ENCODE measurements at places on chromosomes 4 and X.

- no peak for DNase-seq
Observed at GRCh38 chr4:22653752-22654151, 39.0 kb upstream of the GBA3 start.

DNA sequence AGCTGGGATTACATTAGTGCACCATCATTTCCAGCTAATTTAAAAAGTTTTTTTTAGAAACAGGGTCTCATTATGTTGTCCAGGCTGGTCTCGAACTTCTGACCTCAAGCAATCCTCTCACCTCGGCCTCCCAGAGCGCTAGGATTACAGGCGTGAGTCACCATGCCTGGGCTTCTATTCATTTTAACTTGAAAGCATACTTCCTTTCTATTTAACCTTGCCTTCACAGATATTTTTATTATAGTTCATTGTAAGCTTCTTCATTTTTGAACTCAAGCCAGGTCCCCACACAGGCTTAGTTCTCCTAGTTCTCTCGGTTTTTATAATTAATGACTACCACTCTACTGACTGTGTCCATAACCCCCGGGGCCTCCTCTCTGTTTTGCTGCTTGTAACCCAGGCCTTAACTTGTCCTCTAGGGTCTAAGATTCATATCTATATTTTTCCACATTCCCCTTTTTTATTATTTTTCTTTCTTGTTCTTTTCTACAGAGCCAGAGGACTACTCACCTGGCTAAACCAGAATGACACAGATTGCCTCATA, 50.7 kb downstream of the SNX12 start:
- DNase-seq = no peak

DNA sequence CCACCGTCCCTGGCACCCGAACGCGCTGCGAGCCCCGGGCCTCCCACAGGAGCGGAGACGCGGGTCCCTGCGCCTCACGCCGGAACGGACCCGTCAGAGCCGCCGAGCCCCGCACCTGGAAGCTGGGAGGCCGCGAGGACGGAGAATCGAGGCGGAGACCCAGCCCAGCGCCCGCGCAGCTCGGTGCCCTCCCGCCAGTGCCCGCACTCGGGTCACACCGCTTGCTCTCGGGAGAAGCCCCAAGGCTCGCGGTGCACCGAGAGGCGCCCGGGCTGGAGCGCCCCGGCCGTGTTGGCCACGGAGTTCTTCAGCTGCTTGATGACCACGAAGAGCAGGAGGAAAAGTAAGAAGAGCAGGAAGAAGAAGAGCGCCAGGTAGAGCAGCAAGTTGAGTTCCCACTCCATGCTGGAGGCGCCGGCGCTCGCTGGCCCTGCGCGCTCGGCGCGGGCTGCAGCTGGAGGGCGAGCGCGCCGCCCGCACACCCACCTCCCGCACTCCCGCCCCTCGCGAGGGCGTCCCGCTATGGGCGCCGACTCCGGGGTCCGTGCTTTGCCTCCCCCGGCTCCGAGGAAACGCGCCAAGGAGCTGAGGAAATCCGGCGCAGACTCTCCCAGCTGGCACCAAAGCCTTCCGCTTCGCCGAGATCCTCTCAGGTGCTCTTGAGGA, at the start of gene SMIM43:
Gene SMIM43 (minus strand): TSS at position 463 of the 666 bp plus-strand sequence. CDS start 59 bp downstream, at position 404.
- DNase-seq = no peak

GRCh38 chr4:152850377-152850776, 70.6 kb downstream of the ARFIP1 start:
- no peak for DNase-seq

DNA sequence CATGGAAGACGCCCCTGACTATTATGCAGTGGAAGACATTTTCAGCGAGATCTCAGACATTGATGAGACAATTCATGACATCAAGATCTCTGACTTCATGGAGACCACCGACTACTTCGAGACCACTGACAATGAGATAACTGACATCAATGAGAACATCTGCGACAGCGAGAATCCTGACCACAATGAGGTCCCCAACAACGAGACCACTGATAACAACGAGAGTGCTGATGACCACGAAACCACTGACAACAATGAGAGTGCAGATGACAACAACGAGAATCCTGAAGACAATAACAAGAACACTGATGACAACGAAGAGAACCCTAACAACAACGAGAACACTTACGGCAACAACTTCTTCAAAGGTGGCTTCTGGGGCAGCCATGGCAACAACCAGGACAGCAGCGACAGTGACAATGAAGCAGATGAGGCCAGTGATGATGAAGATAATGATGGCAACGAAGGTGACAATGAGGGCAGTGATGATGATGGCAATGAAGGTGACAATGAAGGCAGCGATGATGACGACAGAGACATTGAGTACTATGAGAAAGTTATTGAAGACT, 3.6 kb downstream of the TSPYL2 start:
- DNase-seq = no peak

- DNase-seq = no peak
Observed at GRCh38 chr4:56466910-56467283, 520 bp upstream of the SRP72 start.

GRCh38 chr4:86706923-86707597, 112.9 kb downstream of the PTPN13 start:
- no peak for DNase-seq

- no peak for DNase-seq
Observed at GRCh38 chrX:4240541-4241194, 527.2 kb upstream of the PRKX start.

GRCh38 chr4:142567199-142567598, 278.9 kb downstream of the INPP4B start:
- no peak for DNase-seq

DNA sequence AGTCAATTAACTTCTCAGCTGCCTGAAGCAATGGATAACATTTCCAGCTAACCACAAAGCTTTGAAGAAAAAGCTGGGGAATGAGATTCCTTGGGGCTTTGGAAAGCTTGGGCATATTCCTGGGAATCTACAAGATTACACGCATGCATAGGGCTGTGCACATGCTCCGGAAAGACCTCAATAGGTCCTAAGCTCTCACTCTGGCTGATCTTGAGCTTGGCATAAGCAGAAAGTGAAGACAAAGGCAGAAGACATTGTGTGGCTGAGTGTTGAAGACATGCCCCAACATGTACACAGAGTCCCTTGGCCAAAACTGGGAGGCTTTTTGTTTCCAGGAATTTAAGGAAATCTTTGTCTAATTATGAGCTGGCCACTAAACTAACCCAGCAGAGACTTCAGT, 31.2 kb downstream of the ATG4A start:
- DNase-seq = no peak

DNA sequence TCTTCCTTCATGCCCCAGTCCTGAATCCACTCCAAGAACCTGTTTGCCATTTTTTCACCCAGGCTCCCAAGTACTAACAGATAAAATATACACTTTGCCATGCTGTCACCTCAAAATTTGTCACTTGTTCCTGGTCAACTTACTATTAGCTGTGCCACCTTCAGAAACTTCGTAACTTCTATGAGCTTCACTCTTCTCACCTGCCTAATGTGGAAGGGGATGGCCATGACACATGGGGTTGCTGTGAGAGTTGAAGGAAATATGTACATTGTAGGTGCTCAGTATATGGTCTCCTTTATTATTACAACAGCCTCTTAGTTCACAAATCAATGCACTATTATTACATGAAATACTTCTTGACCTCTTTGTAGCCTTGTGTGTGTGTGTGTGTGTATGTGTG, 10.4 kb downstream of the TMSB4X start:
- DNase-seq = no peak

- no peak for DNase-seq
Observed at GRCh38 chr4:13940921-13941320, 313.4 kb upstream of the BOD1L1 start.

- no peak for DNase-seq
Observed at GRCh38 chrX:97310373-97310772, 426.7 kb downstream of the RPA4 start.

DNA sequence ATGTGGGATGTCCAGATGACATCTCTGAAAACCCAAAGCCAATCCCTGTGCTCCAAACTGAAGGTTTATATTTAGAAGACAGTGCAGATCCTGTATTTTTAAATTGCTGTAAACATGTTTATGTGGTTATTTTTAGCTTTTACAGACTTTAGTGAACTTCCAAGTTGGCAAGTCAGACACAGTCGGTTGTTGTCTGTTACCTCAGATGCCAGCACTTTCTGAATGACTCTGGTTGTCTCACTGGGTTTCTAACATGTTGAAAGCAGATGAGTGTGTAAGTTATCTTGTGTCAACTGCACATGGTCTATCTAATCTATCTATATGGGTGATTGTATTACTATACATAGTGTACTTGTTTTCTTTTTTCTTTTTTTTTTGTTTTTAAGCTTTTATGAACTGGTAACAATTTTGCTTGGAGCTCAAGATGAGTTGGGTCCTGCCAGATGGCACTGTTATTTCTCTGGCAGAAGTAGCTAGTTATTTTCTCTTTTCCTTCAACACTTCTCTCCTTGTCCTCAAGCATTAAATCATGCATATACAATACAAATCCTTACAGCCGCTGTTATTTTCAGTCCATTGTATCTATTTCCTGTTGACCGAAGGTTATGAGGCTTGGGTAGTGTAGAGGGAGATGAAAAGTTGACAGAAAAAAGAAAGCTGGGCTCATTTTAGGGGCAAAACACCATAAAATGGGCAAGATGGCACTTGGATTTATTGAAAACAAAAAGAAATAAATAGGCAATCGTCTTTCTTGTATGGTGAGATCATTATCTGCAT, 66.3 kb downstream of the GAB1 start:
- DNase-seq = no peak

- peak; percentile 44 for DNase-seq
Observed at GRCh38 chr4:8351931-8352367, 82.4 kb downstream of the HTRA3 start.

- DNase-seq = no peak
Observed at GRCh38 chrX:1592470-1593142, 1.2 kb downstream of the AKAP17A start.

GRCh38 chrX:104430742-104431119, 135.3 kb upstream of the IL1RAPL2 start:
- no peak for DNase-seq

GRCh38 chr4:48022192-48022799, 5.7 kb downstream of the NIPAL1 start:
- DNase-seq = no peak

DNA sequence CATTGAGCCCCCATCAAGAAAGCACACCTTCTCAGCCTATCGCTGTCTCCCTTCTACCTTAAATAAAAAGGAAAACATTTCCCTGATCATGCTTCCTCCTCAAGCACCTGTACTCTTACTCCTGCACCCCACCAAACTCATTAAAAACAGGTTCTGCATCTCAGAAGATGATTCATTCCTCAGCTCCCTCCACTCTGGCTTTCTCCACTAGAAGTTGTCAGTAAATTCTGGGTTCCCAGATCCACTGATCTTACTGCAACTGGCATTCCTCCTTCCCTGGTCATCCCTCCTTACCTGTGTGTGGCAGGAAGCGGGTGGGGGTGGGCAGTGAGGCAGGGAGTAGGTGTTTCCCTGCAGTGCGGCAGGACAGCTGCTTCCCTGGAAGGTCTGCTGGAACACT, 108.8 kb downstream of the GPR143 start:
- DNase-seq = no peak

DNA sequence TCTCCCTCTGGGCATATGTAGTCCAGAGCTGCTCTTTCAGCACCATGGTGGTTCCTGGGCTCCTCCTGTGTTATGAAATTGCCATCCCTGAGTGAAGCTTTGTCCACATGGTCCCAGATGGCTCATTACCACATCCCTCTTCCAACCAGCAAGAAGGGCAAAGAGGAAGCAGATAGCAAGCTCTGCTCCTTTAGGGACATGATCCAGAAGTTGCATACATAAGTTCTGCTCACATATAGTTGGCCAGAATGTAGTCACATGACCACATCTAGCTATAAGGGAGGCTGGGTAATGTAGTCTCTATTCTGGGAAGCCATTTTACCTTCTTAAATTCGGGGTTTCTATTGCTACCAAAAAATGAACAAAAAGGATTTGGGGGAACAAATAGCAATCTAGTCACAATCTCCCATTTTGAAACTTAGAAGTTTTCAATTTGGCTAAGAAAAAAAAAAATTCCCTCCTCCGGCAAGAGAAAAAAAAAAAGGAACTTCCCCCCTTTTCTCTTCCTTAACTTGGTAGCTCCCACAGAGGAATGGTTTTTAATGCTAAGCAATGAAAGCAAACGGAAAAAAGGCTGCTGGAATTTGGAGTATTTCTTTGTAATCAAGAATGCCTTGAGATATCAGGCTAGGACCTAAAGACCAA, 88.2 kb upstream of the USP9X start:
- no peak for DNase-seq

GRCh38 chr4:150218447-150218846, 140.2 kb downstream of the DCLK2 start:
- no peak for DNase-seq

- DNase-seq = no peak
Observed at GRCh38 chr4:91936311-91936710, 367.5 kb upstream of the GRID2 start.

- DNase-seq = no peak
Observed at GRCh38 chrX:25206778-25207177, 191.0 kb upstream of the ARX start.

DNA sequence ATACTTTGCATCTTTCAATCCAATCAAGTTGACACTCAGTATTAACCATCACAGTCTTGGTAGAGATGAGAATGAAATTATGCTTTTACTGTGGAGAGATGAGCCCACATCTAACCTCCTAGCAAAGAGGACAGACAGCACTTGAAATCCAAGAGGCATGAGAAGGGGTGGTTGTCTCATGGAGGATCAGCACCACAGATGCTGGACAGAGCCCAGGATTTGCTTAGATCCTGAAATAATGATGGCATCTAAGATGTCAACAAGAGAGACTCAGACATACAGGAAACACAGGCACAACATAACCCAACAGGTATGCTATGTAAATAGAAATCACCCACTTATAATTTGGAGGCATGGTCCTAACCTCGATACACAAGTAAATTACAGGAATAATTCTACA, 74.3 kb upstream of the VCX2 start:
- no peak for DNase-seq

- no peak for DNase-seq
Observed at GRCh38 chr4:147491086-147491485, 10.2 kb downstream of the EDNRA start.

GRCh38 chr4:100081491-100081890, 108.8 kb downstream of the DDIT4L start:
- no peak for DNase-seq

- DNase-seq = no peak
Observed at GRCh38 chrX:72243472-72243871, 4.6 kb upstream of the ERCC6L start.

GRCh38 chr4:78695910-78696309, 80.2 kb upstream of the BMP2K start:
- no peak for DNase-seq

- no peak for DNase-seq
Observed at GRCh38 chr4:184355111-184355604, 119.2 kb downstream of the IRF2 start.

Measured in Right ventricle myocardium superior (tissue), 1 donor.